Astrocyte of the cerebellum (primary cell): ENCODE measurements at places on chromosomes 11 and 22.

- DNase-seq: no peak
Observed at GRCh38 chr22:45358127-45358526, 48.4 kb downstream of the FAM118A start.

GRCh38 chr11:103013421-103013820 lies 57.9 kb upstream of the MMP13 start:
- no peak for DNase-seq

DNA sequence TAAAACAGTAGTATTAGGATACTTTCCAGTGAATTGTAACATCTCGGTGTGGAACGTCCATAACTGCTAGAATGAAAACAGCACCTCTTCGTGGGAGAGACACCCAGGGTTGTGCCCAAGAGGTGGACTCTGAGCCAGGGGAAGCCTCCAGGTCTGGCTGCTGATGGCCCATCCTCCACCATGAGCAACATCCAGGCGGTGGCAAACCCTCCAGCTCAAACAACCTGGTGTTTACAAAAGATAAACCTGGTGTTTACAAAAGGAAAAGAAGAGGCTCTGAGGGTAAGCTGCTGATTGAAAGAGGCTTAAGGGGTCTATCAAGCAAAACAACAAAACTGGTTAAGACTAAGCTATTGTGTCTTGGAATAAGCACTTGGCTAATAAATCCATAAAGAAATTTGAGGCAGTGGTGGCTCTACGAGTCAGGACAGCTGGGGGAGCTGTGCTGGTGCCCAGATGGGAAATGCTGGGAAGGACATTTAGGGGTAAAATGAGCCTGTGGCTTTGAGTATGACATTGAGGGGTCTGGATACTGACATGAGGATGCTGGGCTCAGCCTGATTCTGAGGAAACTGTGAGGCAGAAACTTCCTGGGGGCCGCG lies 909.0 kb downstream of the BRD1 start:
- DNase-seq: no peak

GRCh38 chr22:33288078-33288477 lies 229.9 kb upstream of the SYN3 start:
- DNase-seq: no peak

GRCh38 chr11:8090756-8091155 lies 9.7 kb downstream of the TUB start:
- DNase-seq: no peak

- DNase-seq: no peak
Observed at GRCh38 chr11:132051704-132052103, 681.3 kb downstream of the NTM start.

- no peak for DNase-seq
Observed at GRCh38 chr11:35618497-35619115, 346 bp downstream of the FJX1 start.

- DNase-seq: no peak
Observed at GRCh38 chr22:49970528-49971231, 10.1 kb downstream of the PIM3 start.

- no peak for DNase-seq
Observed at GRCh38 chr11:86627776-86628455, 44.5 kb downstream of the ME3 start.

- no peak for DNase-seq
Observed at GRCh38 chr11:26676641-26677040, 45.2 kb downstream of the SLC5A12 start.

GRCh38 chr11:40271361-40271760 lies 1188.1 kb downstream of the LRRC4C start:
- DNase-seq: no peak

DNA sequence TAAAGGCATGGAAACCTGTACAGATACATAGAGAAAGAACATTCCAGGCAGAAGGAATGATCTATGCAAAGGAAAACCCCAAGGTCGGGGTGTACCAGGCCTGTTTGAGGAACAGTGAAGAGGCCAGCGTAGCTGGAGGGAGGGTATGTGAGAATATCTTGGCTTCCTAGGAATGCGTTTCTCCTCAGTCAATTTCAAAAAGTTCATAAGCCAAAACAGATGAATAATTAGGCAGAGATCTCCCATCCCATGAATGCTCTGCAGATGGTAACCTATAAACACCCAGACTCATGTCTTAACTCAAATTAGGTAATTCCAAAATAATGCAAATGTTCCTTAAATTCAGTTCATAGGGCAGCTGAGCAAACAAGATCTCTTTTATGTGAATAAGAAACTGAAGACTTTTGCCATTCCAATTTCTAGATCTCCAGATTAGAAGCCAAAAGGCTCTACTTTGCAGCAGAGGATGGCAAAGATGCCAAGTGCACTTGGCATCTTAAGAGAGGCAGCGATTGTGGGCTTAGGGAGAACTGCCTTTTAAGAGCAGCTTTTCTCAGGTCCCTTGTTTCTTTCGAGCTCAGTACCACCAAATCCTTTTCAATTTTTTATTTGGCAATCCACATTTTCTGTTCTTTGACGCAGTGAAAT lies 13.2 kb downstream of the FAM118B start:
- DNase-seq: no peak

- DNase-seq: no peak
Observed at GRCh38 chr11:94754819-94755218, 13.3 kb upstream of the AMOTL1 start.

- no peak for DNase-seq
Observed at GRCh38 chr11:131253142-131253655, 117.2 kb upstream of the NTM start.

GRCh38 chr11:68051191-68052136 lies 12.6 kb downstream of the TCIRG1 start:
- no peak for DNase-seq

DNA sequence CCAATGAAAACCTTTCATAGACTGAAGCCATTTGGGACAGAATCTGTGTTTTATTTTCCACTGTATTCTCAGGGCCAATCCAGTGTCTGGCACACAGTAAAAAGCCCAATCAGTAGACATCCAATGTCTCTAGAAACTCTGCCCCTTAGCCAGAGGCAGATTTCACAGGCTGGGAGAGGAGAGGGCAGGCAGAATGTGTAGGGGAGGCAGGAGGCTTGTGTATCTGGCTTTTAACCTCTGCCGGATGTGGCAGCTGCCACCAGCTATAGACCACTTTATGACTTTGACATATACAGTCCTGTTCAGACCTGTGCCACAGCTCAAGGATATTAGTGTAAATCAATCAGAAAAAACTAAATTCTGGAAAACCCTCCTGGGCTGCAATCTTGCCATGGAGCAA lies 4.4 kb downstream of the EXPH5 start:
- no peak for DNase-seq

- no peak for DNase-seq
Observed at GRCh38 chr22:43479301-43479950, 67.6 kb downstream of the MPPED1 start.

DNA sequence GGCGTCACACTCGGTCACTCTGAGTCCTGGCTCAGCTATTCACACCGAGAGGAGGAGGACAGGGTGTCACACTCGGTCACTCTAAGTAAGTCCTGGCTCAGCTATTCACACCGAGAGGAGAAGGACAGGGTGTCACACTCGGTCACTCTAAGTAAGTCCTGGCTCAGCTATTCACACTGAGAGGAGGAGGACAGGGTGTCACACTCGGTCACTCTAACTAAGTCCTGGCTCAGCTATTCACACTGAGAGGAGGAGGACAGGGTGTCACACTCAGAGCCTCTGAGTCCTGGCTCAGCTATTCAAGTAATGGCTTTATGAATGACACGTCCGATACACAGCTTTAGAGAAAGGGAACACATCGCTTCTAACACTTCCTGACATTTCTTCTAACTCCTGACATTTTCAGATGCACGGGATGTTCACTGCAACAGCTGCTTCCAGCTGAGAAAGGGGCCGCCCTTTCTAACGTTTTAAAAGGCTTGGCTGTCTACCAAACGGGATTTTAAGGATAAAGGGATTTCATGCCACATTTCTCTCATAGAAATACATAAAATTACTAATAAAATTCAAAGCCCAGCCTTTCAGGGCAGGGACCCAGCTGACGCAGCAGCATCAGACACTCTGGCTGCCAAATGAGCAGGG lies 28.1 kb downstream of the DRD4 start:
- DNase-seq: no peak

- DNase-seq: no peak
Observed at GRCh38 chr11:1100417-1101245, 26.0 kb downstream of the MUC2 start.

DNA sequence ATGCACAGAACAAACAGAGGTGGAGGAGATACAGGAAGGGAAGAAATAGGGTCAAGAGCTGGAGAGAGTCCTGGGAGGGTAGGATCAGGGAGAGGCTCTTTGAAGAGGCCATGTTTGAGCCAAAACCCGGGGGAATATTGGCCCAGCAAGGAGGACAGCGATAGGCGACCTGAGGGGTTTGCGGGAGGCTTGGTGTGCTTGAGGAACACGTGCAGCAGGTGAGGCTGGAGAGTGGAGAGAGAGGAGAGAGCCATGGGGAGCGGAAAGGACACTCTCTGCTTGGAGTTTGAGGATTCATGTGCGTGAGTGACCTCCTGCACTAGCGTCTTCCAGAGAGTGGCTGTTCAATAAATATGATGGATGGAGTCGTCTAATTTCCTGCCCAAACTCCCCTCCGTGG lies 4.7 kb upstream of the B3GAT1 start:
- DNase-seq: no peak

DNA sequence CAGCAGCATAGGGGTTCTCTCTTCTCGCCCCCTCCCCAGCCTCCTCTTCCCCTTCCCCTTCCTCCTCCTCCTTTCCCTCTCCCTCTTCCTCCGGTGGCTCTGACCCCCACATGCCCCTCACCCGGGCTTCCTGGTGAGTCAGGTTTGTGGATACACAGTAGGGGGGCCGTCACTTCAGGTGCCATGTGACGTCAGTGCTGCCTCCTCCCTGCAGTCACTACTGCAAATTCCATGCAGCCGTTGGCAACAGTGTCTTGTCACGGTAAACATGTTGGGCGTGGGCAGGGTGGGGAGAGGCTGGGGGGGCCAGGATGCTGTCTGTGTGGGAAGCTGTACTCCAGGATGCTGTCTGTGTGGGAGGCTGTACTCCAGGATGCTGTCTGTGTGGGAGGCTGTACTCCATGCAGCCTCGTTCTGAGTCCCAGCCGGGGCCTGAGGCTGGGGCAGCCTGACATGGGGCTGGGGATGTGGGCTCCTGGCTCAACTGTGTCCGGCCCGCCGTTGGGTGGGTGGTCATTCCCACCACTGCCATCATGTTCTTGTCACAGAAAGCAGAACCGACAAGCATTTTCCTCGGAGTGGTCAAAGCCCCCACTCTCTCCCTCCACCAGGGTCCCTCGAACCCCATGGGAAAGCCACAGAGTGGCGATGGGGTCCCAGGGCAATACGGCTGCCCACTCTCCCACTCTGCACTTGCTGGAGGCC lies 2.4 kb upstream of the MUC2 start:
- DNase-seq: no peak

GRCh38 chr11:104142698-104143097 lies 21.2 kb downstream of the PDGFD start:
- no peak for DNase-seq

- no peak for DNase-seq
Observed at GRCh38 chr11:104549019-104549418, 349.2 kb downstream of the CASP12 start.

DNA sequence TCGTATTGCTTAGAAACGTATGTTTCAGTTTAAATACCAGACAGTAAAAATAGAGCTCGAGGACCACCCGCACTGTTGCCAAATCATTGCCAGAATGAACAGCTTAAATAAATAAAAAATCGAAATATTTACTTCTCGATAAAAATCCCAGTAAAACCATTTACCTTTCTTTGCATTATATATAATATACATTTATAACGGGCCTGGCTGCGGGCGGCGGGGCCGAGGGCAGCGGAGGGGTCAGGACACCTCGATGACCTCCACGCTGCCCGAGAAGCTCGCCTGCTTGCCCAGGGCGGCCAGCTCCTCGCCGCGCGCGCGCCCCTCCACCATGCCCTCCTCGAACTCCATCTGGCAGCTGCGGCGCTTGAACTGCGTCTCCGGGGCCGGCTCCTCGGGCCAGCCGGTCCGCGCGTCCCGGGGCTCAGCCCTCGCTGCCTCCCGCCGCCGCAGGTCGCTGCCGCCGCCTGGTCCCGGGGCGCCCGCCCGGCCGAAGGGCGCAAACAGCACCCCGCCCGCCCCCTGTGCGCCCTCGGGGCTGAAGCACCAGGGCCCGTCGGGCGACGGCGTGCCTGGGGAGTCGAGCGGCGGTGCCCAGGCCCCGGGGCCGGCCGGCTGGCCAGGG lies 15.7 kb downstream of the DUSP8 start:
- no peak for DNase-seq

GRCh38 chr11:21975242-21975641 lies 217.6 kb upstream of the ANO5 start:
- DNase-seq: no peak

GRCh38 chr11:134468081-134468668 lies 56.1 kb upstream of the B3GAT1 start:
- DNase-seq: no peak

DNA sequence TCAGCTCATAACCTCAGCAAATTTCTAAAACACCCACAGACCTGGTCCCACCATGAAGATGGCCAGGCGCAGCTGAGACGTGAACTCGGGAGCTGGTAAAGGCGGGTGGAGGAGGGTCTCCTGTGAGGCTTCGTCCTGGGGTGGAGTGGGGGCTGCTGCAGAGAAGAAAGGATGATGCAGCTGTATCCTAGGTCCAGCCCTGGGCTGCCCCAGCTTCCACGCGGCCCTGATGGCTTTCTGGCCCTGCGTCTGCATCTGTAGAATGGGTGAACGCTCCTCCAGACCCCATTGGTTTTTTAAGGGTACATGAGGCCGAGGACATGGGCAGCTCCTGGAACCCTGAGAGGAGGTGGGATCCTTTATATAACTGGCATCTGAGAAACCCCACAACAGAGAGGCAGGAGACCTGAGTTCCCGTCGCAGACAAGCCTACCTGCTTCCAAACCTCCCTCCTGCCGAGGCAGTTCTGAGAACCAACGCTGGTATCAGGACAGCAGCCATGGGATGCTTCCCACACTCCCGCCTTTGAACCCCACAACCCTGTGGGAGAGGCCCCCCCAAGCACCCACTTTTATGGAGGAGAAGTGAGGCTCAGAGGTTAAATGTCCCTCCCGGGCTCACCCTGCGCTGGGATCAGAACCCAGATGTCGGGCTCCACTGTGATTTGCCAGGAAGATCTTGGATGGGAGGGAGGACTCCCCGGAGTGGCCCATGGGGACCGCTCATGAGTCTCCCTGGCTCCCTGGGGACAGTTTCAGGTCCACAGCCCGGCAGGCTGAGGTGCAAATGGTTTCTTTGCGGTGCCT lies 55.2 kb upstream of the FGF3 start:
- DNase-seq: no peak

DNA sequence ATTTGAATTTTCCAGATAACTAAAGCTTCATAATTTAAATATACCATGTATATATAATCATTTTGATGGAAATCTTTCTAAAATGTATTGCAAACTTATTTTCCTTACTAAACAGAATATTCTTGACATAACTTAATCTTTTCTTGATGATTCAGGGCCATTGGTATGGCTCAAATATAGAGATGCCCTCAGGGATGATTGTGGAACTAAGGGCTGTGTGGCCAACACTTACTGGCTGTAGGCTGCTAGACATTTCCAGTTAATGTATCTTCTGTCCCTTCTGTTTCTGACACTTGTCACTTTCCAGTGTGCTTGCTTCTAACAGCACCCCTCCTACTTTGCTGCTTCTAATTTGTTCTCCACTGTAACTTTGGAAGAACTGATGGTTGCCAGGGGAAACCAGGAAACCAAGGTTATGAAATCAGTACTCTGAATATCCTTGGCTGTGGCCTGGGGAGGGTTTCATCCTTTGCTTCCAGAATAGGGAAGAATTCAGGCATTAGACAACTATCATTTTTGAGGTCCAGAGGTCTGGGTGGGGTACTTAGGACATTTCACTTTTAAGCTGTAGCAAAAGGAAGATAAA lies 697.2 kb downstream of the ETS1 start:
- no peak for DNase-seq

- no peak for DNase-seq
Observed at GRCh38 chr11:78085972-78086371, 6.3 kb upstream of the NDUFC2 start.
